ENCODE measurements at places on chromosomes 5 and 9.

- DNase-seq: no peak
Observed at GRCh38 chr5:62812621-62813255, 234.1 kb downstream of the LRRC70 start.

- DNase-seq: no peak
Observed at GRCh38 chr9:36818965-36819870, 214.8 kb downstream of the PAX5 start.

GRCh38 chr5:63743096-63743798 is 219.0 kb downstream of the HTR1A start:
- DNase-seq: no peak

DNA sequence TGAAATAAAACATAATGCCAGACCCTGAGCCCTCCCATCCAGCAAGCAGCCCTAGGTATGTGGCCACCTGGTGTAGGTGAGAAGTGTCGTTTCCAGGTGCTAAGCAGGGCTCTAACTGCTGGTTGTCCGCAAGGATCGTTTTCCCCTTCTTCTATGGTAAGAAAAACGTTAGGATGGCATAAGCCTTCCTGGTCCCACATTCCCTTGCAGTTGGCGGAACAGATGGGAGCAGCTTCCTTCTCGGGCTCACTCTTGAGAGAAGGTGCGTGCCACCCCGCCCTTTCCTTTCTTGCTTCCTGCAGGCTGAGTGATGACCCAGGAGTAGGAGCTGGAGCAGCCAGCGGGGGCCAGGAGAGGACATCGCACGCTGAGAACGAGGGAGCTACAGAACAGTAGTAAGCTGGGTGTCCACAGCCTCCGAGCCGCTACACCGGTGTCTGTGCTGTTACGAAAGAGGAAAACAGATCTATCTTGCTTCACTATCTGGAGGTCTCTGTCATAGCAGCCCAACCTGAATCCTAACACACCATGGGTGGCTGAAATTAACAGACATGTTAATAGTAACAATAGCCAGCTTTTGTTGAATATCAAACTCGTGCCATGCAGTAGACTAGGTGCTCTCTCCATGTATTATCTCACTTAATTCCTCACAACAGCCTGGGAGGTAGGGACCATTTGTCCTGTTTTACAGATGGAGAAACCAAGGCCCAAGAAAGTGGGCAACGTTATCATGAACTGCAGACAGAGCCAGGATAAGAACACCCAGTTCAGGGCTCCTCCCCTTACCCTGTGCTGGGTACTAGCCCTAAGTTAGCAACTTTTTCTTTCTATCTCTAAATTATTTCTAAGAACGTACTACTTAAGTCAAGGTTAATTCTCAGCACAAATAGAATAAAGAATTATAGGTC is 139.8 kb downstream of the COL23A1 start:
- DNase-seq: no peak

Data from GM13977 (cell line).